ENCODE measurements at places on chromosomes 12 and 14. TPM values are rescaled to one million over a fixed set of nuclear protein-coding genes. Genes with fewer than 3 reads are reported as not detected.

- no peak overlapping the region for H3K27ac ChIP-seq
- H3K4me1 ChIP-seq: no peaks in the 10 kb centered on the region
- DNase-seq: no peak
- H3K27me3 ChIP-seq: no peaks in the 10 kb centered on the region
- H3K36me3 ChIP-seq: no peaks in the 10 kb centered on the region
- no peak overlapping the region for H3K4me3 ChIP-seq
Measured at GRCh38 chr14:65639216-65639615, 226.7 kb downstream of the FUT8 start.

- DNase-seq: no peak
- H3K36me3 ChIP-seq: no peaks in the 10 kb centered on the region
- H3K27me3 ChIP-seq: no peaks in the 10 kb centered on the region
- H3K4me3 ChIP-seq: peak overlapping the region; percentile 17
Measured at GRCh38 chr12:67593461-67594330, 54.8 kb upstream of the DYRK2 start.

GRCh38 chr12:11958221-11959091 lies 112.3 kb upstream of the BCL2L14 start:
- H3K4me3 ChIP-seq: no peak overlapping the region
- no peaks in the 10 kb centered on the region for H3K36me3 ChIP-seq
- H3K4me1 ChIP-seq: peaks cover 16% of the 10 kb centered on the region
- H3K27me3 ChIP-seq: peaks cover 33% of the 10 kb centered on the region

DNA sequence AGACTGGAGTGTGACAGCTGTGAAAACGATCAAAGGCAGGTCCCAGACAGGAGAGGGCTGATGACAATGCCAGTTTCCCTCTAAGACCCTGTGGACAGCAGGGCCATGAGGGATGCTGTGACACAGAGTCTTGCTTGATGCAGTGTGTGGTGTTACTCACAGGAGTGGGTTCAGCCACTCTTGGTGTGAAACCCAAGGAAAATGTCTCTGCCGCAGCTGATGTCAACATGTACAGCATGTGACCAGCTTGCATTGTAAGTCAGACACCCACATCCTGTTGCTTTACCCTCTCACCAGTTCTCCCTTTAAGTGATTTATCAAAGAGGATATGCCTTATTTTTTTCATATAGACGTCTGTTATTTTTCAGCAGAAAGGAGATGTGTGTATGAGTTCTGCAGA lies 268.6 kb downstream of the BTG1 start:
- H3K4me1 ChIP-seq: no peaks in the 10 kb centered on the region
- no peak for DNase-seq
- no peaks in the 10 kb centered on the region for H3K36me3 ChIP-seq
- no peak overlapping the region for H3K27ac ChIP-seq
- H3K4me3 ChIP-seq: no peak overlapping the region
- H3K27me3 ChIP-seq: no peaks in the 10 kb centered on the region

The UNC79 gene
- total RNA-seq: 0.10 TPM

DNA sequence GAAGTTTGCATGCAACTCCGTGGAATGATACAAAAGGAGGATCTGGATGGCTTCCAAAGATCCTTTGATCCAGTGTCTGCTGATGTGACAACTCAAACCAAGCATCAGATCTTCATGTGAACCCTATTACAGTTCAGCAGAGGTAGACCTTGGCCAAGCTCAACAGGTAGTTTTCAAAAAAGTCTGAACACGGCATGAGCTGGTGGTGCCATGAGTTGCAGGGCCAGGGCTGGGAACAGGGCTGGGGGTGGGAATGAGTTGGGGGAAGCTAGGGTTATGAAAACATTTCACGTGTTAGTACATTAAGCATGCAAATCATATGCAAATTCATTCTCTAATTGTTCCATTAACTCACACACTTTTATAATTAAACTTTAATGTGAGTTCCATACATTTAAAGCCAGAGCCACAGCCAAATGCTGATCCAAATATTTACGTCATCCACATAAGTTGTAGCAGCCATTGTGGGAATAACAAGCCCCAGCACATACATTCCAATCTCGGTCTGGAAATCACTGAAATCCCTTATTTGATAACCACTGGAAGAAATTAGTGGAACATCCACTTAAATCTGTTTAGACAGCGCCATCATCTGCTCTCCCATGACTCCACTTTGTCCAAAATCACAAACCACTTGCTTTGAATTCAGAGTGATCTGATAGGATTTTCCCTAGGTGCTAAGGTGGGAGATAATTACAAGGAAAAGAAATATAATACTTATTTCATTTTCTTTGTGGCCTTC lies 158.5 kb downstream of the APAF1 start:
- H3K4me1 ChIP-seq: no peaks in the 10 kb centered on the region
- no peak overlapping the region for H3K27ac ChIP-seq
- H3K36me3 ChIP-seq: no peaks in the 10 kb centered on the region
- H3K27me3 ChIP-seq: peaks cover 59% of the 10 kb centered on the region

The TAS2R50 gene
- total RNA-seq: 0.54 TPM

- H3K4me3 ChIP-seq: no peak overlapping the region
- peaks cover 24% of the 10 kb centered on the region for H3K4me1 ChIP-seq
- no peak for DNase-seq
- H3K36me3 ChIP-seq: no peaks in the 10 kb centered on the region
Measured at GRCh38 chr12:131222329-131223139, 268.8 kb downstream of the ADGRD1 start.

- peaks cover 29% of the 10 kb centered on the region for H3K4me1 ChIP-seq
- DNase-seq: no peak
- no peak overlapping the region for H3K4me3 ChIP-seq
- H3K36me3 ChIP-seq: peaks cover 5% of the 10 kb centered on the region
- no peaks in the 10 kb centered on the region for H3K27me3 ChIP-seq
- no peak overlapping the region for H3K27ac ChIP-seq
Measured at GRCh38 chr12:118064608-118065007, 3.6 kb upstream of the WSB2 start.

DNA sequence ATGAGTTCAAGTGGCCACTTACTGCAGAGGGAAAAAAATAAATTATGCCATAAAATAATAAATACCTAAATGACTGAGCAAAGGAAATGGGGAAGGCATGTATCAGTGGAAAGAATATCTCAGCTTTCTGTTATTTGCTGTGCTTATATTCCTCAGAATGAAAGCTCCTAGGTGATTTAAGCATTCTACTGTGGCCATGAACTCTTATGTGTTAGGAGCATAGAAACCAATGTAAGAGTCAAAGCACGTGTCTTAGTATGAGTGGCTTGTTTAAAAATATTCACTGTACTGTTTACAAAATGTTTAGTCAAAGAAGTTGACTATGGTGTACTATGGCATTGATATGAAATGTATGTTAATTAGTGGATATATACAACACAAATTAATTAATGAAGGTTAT lies 59.0 kb upstream of the RTL1 start:
- H3K36me3 ChIP-seq: no peaks in the 10 kb centered on the region
- DNase-seq: no peak
- no peak overlapping the region for H3K27ac ChIP-seq
- no peaks in the 10 kb centered on the region for H3K4me1 ChIP-seq
- no peak overlapping the region for H3K4me3 ChIP-seq

GRCh38 chr14:101120641-101121507 lies 217.4 kb upstream of the RTL1 start:
- no peaks in the 10 kb centered on the region for H3K4me1 ChIP-seq
- H3K27me3 ChIP-seq: peaks cover 3% of the 10 kb centered on the region
- H3K27ac ChIP-seq: no peak overlapping the region
- H3K36me3 ChIP-seq: no peaks in the 10 kb centered on the region
- no peak overlapping the region for H3K4me3 ChIP-seq
- DNase-seq: no peak

GRCh38 chr14:61227884-61228591 lies 53.1 kb downstream of the TMEM30B start:
- no peaks in the 10 kb centered on the region for H3K4me1 ChIP-seq
- H3K36me3 ChIP-seq: no peaks in the 10 kb centered on the region
- no peak for DNase-seq

- H3K27me3 ChIP-seq: no peaks in the 10 kb centered on the region
- no peak for DNase-seq
- H3K4me3 ChIP-seq: peak overlapping the region; percentile 49
- peaks cover 48% of the 10 kb centered on the region for H3K4me1 ChIP-seq
- no peaks in the 10 kb centered on the region for H3K36me3 ChIP-seq
Measured at GRCh38 chr14:76904100-76904739, 78.0 kb downstream of the LRRC74A start.

The CPSF6 gene
- 88.4 TPM for total RNA-seq

The CD27 gene
- 0.25 TPM for total RNA-seq

DNA sequence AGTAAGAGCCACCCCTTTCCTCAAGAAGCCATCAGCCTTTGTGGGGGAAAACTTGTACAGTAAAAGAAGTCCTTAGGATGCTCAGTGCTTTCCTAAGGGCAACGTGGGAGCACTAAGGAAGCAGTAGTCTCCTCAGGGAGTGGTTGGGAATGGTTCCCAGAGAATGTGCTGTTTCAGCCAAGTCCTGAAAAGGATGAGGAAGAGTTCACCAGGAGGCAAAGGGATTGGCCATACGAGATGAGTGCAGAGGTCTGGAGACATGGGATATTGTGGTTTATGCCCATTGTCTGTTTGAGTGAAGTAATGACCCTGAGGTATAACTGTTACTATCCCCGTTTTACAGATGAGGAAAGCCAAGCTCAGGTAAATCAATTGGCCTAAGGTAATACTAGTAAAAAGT lies 86.0 kb upstream of the ATF1 start:
- H3K36me3 ChIP-seq: peaks cover 4% of the 10 kb centered on the region
- H3K4me3 ChIP-seq: no peak overlapping the region
- no peaks in the 10 kb centered on the region for H3K4me1 ChIP-seq
- H3K27me3 ChIP-seq: no peaks in the 10 kb centered on the region
- no peak for DNase-seq
- H3K27ac ChIP-seq: no peak overlapping the region

DNA sequence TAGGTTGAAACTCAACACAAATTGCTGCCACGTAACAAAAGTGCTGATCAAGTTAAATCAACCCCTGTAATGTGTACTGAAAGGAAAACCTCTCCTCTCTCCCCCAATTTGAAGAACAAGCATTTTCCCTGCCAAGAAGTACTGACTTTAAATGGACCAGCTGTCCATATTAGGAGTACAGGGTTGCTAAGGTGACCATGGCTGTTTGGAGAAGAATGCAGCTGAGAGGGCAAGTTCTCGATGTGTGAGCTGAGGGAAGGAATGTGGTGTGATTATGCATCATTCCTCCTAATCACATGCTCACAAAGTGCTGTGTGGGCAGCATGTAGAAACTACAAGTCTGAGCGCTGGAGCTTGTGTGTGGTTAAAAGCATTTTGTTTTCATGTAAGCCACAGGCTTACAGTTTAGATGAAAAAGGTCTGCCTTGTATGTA lies 50.9 kb upstream of the CCT2 start:
- H3K4me1 ChIP-seq: peaks cover 5% of the 10 kb centered on the region
- H3K4me3 ChIP-seq: no peak overlapping the region
- H3K36me3 ChIP-seq: no peaks in the 10 kb centered on the region
- DNase-seq: peak; percentile 7
- H3K27me3 ChIP-seq: no peaks in the 10 kb centered on the region
- no peak overlapping the region for H3K27ac ChIP-seq

DNA sequence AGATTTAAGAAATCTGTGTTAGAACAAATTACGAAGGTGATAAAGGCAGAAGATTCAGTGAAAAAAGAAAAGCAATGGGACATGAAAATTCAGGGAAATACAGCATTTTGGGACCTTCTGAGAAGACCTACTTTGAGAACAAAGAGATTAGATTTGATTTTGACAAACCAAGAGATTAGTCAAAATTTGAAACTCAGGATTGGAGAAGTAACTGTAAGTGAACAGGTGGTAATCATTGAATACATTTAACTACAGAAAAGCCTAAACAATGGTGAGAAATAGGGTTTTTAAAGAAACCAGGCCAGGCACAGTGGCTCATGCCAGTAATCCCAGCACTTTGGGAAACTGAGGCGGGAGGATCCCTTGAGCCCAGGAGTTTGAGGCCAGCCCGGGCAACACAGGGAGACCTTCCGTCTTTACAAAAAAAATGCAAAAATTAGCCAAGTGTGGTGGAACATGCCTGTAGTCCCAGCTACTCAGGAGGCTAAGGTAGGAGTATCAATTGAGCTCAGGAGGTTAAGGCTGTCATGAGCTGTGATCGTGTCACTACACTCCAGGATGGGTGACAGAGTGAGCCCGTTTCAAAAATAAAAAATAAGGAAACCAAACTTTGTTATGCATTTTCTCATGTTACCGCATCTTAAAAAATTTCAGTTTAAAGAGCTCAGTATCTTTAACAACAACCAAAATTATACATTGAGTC lies 8.9 kb upstream of the SAV1 start:
- peaks cover 35% of the 10 kb centered on the region for H3K4me1 ChIP-seq
- peak overlapping the region; percentile 47 for H3K4me3 ChIP-seq
- no peak for DNase-seq
- H3K27me3 ChIP-seq: no peaks in the 10 kb centered on the region
- H3K36me3 ChIP-seq: no peaks in the 10 kb centered on the region

- H3K27ac ChIP-seq: no peak overlapping the region
- DNase-seq: no peak
- peaks cover 9% of the 10 kb centered on the region for H3K36me3 ChIP-seq
Measured at GRCh38 chr14:69240527-69241173, 19.3 kb upstream of the GALNT16 start.

- H3K36me3 ChIP-seq: 0 out of 2 replicates have a peak, but pooled peaks cover 3% of the 10 kb centered on the region
- H3K27me3 ChIP-seq: no peaks in the 10 kb centered on the region
- H3K4me3 ChIP-seq: no peak overlapping the region
- H3K4me1 ChIP-seq: peaks cover 30% of the 10 kb centered on the region
Measured at GRCh38 chr12:124548854-124549378, 18.5 kb downstream of the NCOR2 start.

GRCh38 chr14:91255026-91255695 lies 10.7 kb upstream of the GPR68 start:
- H3K36me3 ChIP-seq: no peaks in the 10 kb centered on the region
- peaks cover 8% of the 10 kb centered on the region for H3K4me1 ChIP-seq
- H3K27me3 ChIP-seq: no peaks in the 10 kb centered on the region
- H3K27ac ChIP-seq: no peak overlapping the region

GRCh38 chr14:34466691-34467090 lies 4.7 kb upstream of the SPTSSA start:
- H3K27me3 ChIP-seq: no peaks in the 10 kb centered on the region
- no peaks in the 10 kb centered on the region for H3K36me3 ChIP-seq
- peaks cover 3% of the 10 kb centered on the region for H3K4me1 ChIP-seq
- DNase-seq: no peak
- no peak overlapping the region for H3K27ac ChIP-seq

DNA sequence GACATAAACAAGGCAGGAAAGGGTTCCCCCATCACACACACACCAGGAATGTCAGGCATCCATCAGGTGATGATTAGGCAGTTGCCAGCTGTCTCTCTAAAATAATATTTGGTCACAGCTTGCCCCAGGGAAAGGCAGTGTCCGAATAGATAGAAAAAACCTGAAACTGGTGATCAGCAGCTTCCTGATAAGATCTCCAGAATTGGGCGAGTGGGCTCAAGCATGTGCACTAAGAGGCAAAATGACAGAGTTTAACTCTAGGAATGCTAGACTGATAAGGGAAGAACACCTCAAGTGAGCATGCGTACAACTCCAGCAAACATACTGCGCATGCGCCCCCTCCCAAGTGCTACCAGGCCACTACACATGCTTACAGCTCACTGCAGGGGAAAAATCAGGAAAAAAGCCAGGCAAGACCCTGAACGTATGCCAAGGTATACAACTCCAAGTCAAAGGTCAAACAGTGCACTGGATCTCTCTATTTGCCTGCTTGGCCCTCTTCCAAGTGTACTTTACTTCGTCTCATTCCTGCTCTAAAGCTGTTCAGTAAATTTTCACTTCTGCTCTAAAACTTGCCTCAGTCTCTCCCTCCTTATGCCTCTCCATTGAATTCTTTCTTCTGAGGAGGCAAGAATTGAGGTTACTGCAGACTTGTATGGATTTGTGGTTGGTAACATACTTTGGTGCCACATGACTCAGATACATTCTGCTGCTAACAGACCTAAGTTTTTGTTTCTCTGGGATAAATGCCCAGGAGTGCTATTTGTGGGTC lies 73.5 kb upstream of the VASH1 start:
- H3K36me3 ChIP-seq: no peaks in the 10 kb centered on the region
- H3K4me1 ChIP-seq: no peaks in the 10 kb centered on the region
- no peak for DNase-seq
- H3K4me3 ChIP-seq: no peak overlapping the region

Measured in HCT116 (cell line).